ENCODE measurements at places on chromosomes 3 and 15.

DNA sequence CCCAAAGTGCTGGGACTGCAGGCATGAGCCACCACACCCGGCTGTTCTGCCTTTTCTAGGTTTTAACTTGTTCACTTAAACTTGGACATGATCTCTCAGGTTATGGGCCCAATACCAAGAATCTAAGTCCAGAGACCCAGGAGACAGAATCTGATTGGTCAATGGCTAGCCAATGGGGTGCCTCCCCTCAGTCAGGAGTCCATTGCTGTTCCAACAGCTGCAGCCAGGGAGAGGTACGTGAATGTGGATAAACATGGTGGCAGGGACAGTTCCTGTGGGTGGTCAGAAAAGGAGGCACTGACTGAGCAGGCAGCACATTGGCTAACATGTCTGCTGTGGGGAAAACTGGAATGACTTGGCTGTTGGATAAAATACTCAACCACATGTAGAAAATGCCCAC lies 140.3 kb downstream of the RPLP1 start:
- DNase-seq: no peak

DNA sequence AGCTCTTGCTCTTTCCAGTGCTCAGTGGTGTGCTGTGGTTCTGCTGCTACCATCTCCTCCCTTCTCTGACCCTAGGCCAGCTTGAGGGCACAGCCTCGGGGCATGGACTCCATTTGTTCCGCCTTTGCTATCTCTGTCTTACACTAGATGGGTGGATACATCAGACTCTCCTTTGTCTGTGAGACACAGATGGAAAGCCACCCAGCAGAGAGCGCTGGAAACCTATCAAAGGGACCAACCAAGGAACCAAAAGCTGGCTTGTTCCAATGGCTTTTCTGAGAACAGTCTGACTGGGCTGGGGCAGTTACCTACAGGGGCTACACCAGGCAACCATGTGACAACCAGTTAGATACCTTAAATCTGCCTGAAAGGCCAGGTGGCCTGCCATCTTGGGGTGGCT lies 63.8 kb downstream of the NPTN start:
- DNase-seq: no peak

DNA sequence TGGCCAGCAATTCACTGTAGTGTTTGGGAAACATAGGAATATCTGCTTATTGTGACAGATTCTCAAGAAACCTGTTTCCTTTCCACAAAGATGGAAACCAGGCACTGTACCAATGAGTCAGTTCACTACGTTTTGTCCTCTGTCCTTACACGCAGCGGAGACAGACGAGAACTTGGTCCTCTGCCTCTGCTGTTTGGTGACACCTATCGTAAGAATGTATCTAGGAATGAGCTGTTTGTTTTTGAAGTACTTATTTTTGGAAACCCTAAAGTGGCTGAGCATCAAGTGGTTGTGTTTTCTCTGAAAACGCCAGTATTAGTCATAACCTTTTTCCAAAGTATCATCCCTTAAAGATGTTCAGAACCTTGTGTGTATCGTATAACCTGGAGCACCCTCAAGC lies 93.0 kb downstream of the PGPEP1L start:
- no peak for DNase-seq

GRCh38 chr15:80547264-80547663 lies 143.1 kb downstream of the ARNT2 start:
- DNase-seq: no peak

- DNase-seq: no peak
These were observed 32.9 kb downstream of the AMOTL2 start for GRCh38 chr3:134341389-134341788.

DNA sequence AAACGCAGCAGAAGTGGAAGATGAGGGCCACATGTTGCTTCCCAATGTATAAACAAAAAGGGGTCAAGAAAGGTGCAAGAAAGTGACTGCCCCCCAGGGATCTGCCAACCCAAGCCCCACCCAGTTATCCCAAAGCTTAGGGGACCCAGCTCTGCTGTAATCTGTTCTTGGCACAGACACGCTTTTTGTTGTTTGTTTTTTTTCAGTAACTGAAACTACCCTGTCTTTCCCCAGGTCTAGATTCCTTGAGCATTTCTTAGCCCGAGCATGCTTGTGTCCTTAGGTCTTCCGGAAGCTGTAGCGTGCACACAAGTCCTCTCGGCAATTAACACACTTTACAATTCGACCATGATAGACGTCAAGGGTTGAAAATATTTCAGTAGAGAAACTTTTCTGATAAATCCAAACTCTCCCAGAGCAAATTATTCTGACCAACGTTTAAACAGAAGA lies 8.5 kb upstream of the PPARG start:
- DNase-seq: no peak
